Activated T-helper 1 cell treated with anti-CD3 and anti-CD28 coated beads, Interleukin-12 subunit alpha, Interleukin-12 subunit beta, Interleukin-2, Interleukin-4 antibody, amounts not matched to agents 30 ng/mL and 10 ng/mL and 1 ng/mL, durations not matched to agents 14 hours and 24 hours and 36 hours (primary cell): ENCODE measurements at places on chromosomes 4 and X. TPM values are rescaled to one million over a fixed set of nuclear protein-coding genes. Genes with fewer than 3 reads are reported as not detected.

- no peak for DNase-seq
These were observed 9.8 kb upstream of the P2RY8 start for GRCh38 chrX:1546691-1547251.

GRCh38 chrX:10620121-10620699 lies at the start of gene MID1:
TSS of gene MID1 (minus strand) at chrX:10620585. CDS start at chrX:10567547, 53,038 bp downstream.
- DNase-seq = no peak

DNA sequence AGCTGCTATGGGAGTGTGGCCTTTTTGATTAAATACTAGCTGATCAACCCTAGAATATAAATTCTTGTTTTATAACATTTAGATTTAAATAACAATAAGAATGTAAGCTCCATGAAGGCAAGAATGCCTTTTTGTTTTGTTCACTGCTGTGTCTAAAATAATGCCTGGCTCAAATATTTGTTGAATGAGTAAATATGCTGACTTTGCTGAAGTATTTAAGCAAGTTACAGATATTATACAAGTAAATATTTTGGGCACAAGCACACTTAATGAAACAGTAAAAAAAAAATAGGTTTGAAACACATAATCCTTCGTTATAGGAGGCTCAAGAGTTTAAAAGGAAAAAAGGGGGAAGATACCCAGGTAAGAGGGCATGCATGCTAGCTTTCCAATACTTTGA lies 24.1 kb downstream of the FABP2 start:
- DNase-seq = no peak

GRCh38 chr4:19319607-19320006 lies 932.1 kb upstream of the SLIT2 start:
- no peak for DNase-seq

DNA sequence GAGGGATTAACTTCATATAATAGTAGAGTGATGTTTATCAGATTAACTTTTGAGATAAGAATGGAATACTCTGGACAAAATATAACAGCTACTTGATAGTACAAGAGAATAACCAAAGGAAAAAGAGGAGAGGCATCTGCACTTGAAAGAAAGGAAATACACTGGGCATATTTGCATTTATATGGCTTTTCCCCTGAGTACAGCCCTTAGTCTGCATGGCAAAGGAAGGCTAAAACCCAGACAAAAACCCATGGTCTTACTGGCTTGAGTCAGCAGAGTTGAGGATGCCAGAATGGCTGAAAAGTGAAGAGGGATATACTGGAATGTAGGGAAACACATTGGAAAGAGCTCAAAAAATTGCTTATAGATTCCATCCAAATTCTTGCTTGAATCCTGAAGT lies 101.6 kb downstream of the COL4A5 start:
- DNase-seq = no peak

DNA sequence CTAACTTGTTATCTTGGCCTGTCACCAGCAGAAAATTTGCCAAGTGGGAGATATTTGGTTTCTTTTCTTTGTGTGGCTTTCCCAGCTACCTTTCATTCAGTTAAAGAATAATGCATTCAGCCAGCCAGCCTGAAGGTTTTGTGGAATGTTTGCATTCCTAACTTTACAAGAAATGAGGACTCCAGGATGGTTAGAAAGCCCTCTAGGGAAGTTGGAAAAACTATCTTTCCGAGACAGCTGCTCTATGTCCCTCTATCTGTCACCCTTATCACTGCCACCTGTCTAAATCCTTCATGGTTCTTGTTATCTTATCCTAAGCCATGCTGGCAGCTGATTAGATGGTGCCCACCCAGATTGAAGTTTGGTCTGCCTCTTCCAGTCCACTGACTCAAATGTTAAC lies 384.2 kb downstream of the SH3BGRL start:
- no peak for DNase-seq

- DNase-seq = no peak
These were observed 35.3 kb upstream of the CHRNA9 start for GRCh38 chr4:40299811-40300292.

GRCh38 chr4:9921326-9921725 lies 100.0 kb downstream of the SLC2A9 start:
- DNase-seq = no peak

DNA sequence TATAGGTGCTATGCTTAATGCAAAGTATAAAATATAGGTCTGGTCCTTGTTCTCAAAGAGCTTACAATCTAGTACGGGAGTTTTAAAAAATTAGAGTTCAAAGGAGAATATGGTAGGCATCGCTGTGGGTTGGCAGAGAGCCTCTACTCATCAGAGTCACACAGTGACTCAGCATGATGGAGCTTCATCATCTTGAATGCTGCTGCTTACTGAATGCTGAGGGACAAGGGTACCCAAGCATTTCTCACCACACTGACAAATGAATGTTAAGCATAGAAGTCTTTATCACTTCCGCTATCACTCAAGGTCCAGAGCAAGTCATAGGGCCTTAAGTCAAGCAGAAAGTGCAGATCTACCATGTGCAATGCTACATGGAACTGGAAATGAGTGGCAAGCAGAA lies 268.6 kb upstream of the IGFBP7 start:
- DNase-seq = no peak

- no peak for DNase-seq
These were observed 233.1 kb upstream of the SPRY1 start for GRCh38 chr4:123163501-123163900.

- no peak for DNase-seq
These were observed 9.5 kb upstream of the ANKRD50 start for GRCh38 chr4:124722071-124722470.

DNA sequence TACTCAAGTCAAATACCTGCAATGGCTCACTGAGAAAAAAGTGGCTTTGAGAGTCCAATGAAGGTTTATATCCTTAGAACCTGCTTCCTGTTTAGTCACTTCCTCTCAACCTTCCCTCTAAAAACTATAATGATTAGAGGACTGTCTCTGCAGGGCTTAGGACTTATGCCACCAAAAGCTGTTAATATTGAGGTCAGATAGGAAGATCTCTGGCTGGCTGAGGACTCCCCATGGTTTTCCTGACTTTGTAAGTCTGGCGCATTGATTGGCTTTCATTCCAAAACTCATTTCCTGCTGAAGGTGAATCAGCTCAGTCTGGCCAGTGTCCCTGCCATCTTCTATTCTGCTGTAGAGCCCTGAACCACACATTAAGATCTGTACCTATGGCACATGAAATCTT lies 140.9 kb upstream of the ANK2 start:
- DNase-seq = no peak

DNA sequence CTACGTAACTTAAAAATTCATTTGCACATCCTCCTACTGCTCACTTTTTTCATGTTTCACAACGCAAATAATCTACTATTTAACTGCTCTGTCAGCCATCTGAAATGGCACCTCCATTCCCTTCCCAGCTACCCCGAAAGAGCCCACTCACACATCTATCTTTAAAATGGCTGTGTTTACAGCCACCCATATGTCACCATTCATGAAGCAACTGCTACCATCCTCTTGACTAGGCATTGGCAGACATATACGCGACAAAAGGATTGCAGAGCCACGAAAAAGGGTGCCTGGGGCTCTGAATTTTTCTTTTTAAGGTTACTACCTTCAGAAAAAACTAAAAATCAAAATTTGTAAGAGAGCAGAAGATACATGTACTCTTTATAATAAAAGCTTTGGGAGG lies 11.5 kb downstream of the SH3RF1 start:
- DNase-seq = no peak

GRCh38 chrX:72041871-72042851 lies 89.6 kb downstream of the RTL5 start:
- no peak for DNase-seq

DNA sequence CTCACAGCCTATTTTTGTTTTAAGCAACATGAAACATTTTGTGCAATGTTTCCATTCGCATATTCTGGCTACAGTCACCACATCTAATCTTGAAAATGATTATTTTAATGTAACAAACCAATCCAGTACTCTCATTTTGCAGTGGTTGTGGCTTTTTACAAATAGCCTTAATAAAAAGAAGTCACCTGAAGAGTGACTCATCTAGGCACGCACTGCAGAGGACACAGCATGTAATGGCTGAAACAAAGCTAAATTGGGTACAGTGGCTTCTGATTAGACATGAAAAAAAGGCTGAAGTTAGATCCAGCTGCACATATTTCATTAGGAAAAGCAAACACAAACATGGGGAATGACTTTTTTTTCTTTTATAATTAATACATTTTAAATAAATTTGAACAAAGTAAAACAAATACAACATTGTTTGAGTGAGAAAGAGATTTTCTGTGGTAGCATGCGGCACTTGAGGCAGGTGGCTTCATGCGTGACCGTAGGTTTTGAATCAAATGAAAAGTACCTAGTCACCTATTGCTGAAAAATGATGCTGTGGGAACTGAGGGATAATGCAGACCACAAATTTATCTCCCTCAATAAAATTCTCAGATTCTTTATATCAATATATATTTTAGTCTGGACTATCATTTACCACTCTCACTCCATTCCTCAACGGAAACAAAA lies 240.8 kb upstream of the DDX53 start:
- DNase-seq = no peak

GRCh38 chr4:128449251-128449650 lies 161.6 kb upstream of the PGRMC2 start:
- no peak for DNase-seq

GRCh38 chr4:8351931-8352367 lies 82.4 kb downstream of the HTRA3 start:
- DNase-seq = no peak

DNA sequence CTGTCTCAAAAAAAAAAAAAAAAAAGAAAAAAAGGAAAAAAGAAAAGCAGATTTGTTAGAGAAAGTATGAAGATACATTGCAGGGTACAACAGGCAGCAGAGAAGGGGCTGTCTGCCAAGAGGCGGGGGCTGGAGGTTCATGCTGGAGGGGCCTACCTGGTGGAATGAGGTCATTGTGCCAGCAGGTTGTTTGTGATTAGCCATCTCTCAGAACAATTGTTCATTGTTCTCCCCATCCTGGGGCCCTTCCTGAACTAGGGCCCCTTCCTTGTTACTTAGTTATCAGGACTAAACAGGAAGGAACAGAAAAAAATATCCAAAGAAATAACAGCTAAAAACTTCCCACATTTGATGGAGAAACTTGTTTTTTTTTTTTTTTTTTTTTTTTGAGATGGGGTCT lies 14.0 kb upstream of the GPKOW start:
- DNase-seq = no peak

DNA sequence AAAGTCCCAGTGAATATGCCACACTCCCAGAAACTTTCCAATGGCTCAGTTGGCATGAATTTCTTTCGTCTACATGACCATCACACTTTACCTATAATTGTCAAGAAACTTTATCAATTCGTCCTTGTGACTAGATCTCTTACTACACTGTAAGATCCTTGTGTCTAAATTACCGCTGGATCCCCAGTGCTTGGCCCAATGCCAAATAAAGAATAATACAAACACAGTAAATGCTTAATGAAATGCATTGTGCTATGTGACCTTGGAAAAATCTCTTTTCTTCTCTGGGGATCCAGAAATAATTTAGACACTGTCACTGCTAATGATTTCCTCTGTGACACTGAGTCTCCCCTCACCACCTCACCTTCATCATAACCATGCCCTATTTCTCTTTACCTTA lies 137.9 kb downstream of the VSIG4 start:
- DNase-seq = no peak

DNA sequence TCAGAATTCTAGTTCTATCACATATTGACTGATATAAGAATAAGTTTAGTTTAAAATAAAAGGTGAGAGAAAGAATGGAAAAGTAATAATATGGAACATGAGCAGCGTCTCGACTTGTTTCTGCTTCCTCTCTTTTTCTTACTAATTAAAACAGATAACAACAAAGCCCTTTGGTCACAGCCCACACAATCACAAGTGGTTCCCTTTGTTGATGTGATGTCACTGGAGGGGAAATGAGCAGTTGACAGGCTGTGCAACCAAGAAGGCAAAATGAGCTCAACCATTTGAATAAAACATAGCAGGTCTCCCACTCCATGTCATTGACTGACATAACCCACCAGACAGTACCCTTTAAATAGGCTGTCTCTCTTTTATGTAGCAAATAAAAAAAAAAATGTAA lies 342.5 kb upstream of the MAGEB2 start:
- no peak for DNase-seq

- no peak for DNase-seq
These were observed 26.9 kb upstream of the PPP2R3B start for GRCh38 chrX:413322-414201.

- no peak for DNase-seq
These were observed 24.3 kb downstream of the GPC3 start for GRCh38 chrX:133961046-133961445.

- DNase-seq = no peak
These were observed 27.1 kb downstream of the RAI2 start for GRCh38 chrX:17833954-17834353.

DNA sequence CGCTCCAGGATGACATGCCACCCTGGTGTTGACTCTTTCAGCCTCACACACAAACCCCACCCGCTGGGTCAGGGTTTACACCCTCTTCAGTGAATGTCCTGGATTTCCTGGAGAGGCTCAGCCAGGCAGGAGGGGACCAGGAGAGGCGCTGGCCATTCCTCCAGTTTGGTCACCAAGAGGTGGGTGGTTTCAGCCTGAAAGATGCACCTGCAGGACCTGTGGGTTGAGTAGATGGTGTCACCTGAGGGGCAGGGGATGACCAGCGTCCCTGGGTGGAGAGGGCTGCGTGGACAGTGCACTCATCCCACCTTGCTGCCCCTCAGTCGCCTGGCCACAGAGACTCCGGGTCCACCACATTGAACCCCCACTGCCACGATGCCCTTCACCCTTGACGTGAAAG lies 179.7 kb downstream of the ASMT start:
- no peak for DNase-seq

- DNase-seq = no peak
These were observed 141.9 kb upstream of the STK26 start for GRCh38 chrX:131881194-131881593.

DNA sequence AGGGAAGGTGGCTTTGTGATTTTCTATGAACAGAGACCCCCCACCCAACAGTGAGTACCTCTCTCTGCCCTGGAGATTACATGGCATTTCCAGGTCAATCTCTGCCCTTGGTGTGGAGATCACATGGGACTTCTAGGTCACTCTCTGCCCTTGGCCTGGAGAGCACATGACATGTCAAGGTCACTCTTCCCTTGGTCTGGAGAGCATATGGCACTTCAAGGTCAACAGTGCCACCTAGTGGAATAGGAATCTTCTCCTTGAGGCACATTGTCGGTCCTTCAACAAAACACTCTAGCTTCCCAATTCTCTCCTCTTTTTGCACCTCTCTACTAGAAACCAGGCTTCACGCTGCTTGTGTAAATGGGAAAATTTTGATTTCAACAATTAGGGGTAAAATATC lies 66.2 kb upstream of the TACR3 start:
- DNase-seq = no peak

- no peak for DNase-seq
These were observed 75.9 kb downstream of the CLNK start for GRCh38 chr4:10608501-10609219.

The TLR7 gene
- 0.07 and 0.10 TPM in 2 replicates for total RNA-seq

The MAOA gene
- total RNA-seq = 0.54 and 0.57 TPM in 2 replicates

The MAGED4 gene
- total RNA-seq = not detected in 2 replicates

The CNOT6L gene
- total RNA-seq = 119 and 121 TPM in 2 replicates

The SGMS2 gene
- total RNA-seq = 0.64 and 1.1 TPM in 2 replicates

The VSIG4 gene
- total RNA-seq = not detected in 2 replicates

The NRK gene
- total RNA-seq = not detected in 2 replicates

The CTAG1A gene
- not detected in 2 replicates for total RNA-seq

The XAGE1B gene
- total RNA-seq = not detected in 2 replicates

The ADAMTS3 gene
- total RNA-seq = not detected in 2 replicates

The TMEM150C gene
- not detected in 2 replicates for total RNA-seq

The TMPRSS11B gene
- total RNA-seq = not detected in 2 replicates

The MBNL3 gene
- total RNA-seq = 8.9 and 12.3 TPM in 2 replicates

The CCDC158 gene
- total RNA-seq = not detected in 2 replicates

The ARHGAP10 gene
- 7.4 and 8.6 TPM in 2 replicates for total RNA-seq

The SLC6A14 gene
- not detected in 2 replicates for total RNA-seq

The GPR50 gene
- total RNA-seq = not detected in 2 replicates
